ENCODE measurements at places on chromosomes 4 and X.

GRCh38 chr4:55736605-55737183, 82.9 kb upstream of the EXOC1L start:
- no peak for DNase-seq

- DNase-seq: no peak
Observed at GRCh38 chrX:110310000-110310790, 7.7 kb downstream of the AMMECR1 start.

- peak; percentile 21 for DNase-seq
Observed at GRCh38 chr4:3877236-3877635, 111.1 kb downstream of the ADRA2C start.

- DNase-seq: no peak
Observed at GRCh38 chr4:101707596-101707995, 82.9 kb upstream of the BANK1 start.

DNA sequence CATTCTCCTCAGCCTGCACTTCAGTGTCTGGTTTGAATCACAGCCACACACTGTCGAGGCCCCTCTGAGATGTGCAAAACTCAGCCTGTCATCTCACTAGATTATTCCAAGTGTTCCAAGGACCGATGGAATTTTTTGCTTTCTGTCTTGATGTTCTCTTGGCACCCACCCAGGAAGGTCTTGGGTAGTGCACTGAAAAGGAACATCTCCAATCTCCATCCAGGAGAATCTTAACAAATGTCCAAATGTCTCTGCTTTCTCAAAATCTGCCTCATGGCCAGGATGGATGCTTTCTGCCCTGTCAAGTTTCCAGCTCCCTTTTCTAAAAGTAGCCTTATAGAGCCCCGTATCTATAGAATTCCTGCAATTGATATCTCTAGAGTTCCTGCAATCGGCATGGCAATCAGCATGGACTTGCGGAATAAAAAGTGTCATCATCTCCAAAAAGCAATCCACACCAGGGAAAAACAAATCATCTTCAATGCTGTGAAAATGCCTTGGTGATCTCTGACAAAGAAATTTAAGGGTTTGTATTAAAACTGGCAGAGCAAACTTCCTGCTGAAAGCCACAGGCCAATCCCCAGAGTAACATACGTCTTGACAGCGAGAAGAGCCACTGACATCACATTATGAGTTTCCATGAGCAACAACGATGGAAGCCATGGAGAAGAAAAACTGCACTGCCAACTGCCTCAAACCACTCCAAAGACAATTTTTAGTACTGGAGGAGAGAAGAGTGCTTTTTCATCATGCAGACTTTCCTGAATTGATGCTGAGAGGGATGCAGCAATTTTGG, 215.3 kb upstream of the FAM9B start:
- no peak for DNase-seq

DNA sequence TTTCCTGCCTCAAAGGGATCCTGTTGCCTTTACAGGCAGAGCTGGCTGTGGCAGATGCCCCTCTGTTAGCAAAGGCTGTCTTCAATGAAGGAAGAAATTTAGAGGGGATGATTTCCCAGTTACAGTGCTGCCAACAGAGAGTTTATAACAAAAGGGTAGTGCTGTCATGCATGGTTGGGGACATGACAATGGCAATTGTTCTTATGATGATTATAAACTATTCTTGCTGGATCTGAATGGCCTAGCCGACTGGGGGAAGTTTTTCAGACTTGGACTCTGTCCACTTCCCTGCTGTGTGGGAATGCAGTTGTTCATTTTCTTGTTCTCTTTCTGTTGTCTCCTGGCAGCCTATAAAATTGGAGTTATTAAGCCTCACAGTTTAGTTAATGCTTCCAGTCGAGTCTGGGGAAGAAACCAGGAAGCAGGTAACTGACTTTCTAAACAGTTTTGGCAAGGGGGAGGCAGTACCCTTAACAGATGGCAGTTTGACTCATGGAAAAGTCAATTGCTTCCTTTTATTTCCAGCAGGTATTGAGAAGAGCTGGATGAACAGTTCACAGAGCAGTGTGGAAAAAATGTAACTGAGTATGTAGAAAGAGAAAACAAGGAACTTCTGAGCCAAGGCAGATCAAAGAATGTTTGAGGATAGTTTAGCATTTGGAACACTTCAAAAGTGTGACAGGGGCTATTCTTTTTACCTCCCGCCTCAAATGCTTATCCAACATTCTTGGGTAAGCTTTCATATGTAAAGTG, 582.6 kb downstream of the RAPGEF2 start:
- DNase-seq: no peak

DNA sequence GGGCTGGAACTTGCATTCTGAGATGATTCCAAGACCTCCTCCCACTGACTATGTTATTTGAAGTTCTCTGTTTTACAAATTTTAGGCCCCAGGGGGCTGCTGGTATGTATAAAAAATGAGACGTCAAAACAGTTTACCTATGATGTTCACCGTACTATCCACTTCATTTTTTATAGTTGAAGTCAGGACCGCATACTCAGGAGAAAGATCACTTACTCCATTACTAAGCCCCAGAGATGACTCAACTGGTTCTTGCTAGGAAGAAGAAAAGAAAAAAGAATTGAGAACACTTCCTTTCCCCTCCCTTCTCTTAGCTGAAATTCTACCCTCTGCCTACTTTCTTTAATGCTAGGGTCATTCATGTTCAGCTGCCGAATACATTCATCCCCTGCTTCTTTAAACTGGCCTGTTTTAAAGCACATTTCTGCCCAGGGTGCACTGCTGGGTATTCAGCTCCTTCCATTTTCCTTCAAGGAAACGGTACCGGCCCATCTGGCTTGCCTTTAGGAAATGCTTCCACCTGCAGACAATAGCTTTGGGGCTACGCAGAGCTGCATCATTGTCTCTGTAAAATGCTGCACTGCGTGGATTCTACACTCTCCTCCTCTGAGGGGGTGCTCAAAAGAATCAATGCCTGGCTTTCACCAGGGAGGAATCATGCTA, 66.2 kb downstream of the IRF2 start:
- peak; percentile 62 for DNase-seq

DNA sequence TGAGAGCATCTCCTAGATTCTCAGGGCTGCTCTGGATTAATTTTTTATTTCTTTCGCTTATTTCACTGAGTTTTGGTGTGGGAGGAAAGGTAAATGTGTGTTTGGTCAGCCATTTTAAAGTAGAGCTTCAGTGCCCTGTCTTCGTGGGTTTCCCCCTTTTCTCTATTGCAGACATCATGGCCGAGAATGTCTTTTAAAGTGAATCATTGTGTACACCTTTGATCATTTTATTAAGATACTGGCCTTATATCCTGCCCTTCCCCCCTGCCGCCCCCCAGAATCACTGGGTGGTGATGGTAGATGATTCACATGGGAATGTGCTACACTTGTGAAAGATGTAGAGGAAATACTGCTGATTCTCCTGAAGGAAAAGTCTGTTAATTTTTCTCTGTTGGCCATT, 23.8 kb downstream of the CDKL5 start:
- DNase-seq: no peak

DNA sequence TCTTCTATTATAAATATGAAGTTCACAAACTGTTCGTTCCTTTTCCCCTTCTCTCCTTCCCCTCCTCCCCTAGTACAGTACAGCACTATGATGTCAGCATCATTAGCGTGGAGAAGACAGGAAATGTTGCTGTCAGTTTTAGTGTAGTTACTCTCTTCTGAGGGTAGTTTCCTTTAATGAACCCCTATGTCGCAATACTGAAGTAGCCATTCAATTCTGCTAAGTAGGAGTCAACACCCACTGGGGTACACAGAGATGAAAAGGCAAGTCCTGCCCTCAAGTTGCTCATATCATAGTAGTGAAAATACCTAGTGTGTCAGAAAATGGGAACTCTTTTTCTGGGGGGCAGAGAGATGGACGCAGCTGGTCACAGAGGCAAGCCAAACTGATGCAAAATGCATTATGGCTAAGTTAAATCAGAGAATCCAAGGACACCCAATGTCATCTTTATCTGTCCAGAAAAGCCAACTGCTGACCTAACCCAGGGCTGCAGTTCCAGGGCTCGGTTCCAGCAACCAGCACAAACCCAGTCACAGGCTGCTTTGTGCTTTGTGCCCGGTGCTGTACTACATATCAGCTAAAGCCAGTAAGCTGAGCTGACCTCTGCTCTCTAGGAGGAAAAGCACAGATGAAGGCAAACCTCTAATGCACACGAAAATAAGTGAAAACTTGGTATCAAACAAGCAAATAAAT, 31.5 kb downstream of the GRIA3 start:
- DNase-seq: no peak

- no peak for DNase-seq
Observed at GRCh38 chrX:11628399-11628798, 37.3 kb downstream of the ARHGAP6 start.

DNA sequence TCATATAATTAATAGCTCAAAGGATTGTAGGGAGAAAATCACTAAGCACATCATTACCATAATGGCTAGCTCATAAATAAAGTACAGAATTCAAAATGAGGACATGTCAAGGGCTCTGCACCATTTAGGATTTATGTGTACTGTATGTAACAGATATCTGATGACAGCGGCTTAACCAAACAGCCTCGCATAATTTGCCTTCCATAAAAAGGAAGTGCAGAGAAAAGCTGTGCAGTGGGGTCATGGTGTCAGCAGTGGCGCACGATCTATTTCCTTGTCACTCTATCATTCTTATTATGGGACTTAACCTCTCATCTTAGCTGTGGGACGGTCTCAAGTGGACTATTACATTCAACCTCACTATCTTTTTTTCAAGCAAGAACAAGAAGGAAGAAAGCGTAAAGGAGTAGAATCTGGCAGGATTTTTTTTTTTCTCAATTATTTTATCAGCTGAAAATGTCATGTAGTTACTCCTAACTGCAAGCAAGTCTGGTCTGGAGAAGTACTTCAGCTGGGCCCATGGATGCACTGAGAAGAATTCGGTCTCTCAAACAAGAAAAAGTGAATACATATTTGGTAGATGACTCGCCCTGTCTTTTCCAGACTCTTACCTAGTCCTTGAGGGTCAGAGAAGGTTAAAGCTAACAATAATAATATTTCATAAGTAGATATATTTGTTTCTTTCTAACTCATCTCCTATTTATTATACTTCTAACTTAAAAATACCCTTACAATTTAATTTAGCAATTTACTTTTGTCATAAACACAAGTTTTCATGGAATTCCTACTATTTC, 94.6 kb downstream of the COX18 start:
- DNase-seq: peak; percentile 44

DNA sequence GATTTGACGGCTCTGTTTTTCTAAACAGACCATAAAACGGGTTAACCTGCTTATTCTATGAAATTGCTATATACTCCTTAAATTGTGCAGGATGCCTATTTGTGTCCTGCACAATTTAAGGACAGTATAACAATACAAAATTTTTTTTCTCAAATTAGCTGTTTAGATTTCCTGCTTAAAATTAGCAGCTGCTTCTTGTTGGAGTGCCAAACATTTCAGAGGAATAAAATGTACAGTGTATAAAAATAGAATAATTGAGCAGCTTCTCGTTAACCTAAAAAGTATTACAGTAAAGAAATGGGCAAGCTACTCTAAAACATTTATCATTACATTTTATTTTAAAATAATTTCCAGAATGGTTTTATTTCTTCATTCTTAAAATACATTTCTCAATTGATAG, 100.5 kb downstream of the PPA2 start:
- DNase-seq: no peak

- peak; percentile 7 for DNase-seq
Observed at GRCh38 chrX:37958525-37959211, 47.7 kb upstream of the SYTL5 start.

GRCh38 chrX:10433296-10433965, 187.0 kb downstream of the MID1 start:
- no peak for DNase-seq

DNA sequence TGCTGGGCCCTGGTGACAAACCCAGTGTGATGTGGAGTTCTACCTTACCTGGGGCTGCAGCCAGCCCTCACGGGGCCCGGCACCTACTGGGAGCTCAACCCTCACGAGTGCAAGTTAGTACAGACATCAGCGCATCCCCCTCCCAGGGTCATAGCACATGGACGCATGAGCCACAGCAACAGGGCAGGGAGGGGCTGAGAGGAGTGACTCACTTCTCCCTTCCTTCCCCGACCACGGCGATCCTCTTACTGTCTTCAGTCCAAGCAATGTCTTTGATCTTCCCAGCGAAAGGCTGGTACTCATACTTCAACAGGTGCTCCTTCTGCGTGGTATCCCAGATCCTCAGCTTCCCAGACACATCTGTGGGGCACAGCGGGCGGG, 17.8 kb downstream of the WDR1 start:
- DNase-seq: no peak

DNA sequence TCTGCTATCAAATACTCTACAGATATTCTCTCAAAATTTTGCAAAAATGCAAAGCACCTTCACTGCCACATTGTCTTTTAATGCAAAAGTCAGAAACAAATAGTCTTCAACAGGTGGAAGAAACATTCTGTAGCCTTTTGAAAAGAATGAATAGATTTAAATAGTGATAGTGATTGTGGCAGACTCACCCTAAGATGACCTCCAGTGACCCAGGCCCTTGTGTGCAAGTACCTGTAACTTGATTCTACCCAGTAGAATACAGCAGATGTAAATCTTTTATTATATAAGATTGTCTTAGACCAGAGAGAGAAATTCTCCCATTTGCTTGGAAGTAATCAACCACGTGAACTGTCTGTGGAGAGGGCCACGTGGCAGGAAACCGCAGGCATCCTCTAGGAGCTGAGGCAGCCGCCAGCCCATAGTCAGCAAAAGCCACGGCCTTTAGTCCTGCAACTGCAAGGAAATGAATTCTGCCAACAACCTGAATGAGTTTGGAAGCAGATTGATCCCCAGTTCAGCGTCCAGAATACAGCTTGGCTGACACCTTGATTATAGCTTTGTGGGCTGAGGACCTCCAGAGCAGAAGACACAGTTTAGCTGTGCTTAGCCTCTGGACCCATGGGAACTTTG, 272.5 kb downstream of the ARHGAP10 start:
- no peak for DNase-seq

GRCh38 chr4:159235779-159236368, 133.0 kb downstream of the RAPGEF2 start:
- no peak for DNase-seq

DNA sequence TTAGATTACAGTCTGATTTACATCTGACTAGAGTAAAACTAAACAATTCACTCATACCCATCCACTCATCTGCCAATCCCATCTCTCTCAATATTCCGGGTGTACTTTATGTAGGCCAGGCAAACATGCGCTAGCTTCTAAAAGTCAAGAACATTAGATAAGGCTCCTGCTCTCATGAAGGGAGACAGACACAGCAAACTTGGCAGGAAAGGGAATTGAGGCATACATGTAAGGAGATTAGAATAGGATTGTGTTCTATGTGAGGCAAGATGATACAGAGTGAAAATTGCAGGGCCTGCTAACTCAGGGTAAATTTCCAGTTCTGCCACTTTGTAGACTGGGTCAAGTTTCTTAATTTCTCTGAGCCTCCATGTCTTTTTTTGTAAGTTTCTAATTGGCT, 135.8 kb downstream of the CDS1 start:
- DNase-seq: no peak

DNA sequence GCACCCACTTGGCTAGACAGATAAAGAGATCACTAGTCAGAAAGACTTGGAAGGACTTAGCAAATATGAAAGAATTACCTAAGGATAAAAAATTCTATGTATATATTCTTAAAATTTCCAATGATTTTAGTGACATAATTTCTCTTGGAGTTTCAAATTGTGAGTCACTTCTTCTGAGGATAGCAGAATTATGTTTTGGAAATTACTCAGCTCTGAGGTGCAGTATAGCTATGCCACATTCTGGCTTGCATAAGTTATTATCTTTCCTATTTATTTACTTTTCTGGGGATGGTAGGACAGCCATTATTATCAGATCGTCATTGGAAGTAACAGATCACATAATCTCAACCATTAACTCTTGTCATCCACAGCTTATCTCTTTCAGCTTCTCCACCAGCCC, 853.5 kb downstream of the TRIML1 start:
- DNase-seq: peak; percentile 41
